Lower lobe of right lung (tissue), 2 donors: ENCODE measurements at places on chromosomes 16 and 17. TPM values are rescaled to one million over a fixed set of nuclear protein-coding genes. Genes with fewer than 3 reads are reported as not detected.
A peak's percentile ranks its signal among the peaks of the same experiment; 100 is the strongest.

DNA sequence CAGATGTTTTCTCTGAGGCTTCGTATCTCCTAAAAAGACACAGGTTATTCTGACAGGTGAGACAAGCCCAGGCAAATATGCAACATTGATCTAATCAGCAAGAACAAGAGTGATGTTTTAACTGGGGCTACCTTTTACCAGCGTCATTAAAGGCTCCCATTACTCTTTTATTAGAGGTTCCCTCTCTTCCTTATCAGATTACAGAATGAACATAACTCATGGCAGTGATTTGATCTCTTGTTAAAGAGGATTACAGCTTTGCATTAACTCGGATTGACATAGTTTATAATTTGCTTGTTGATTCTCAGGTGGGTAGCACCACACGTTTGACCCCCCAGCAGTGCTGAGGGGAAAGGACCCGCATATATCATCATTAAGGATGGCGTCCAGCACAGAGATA is 90.5 kb downstream of the AATF start:
- DNase-seq, result no peak

- DNase-seq, result no peak
Measured at GRCh38 chr17:80832266-80832676, 159.4 kb upstream of the CHMP6 start.

EXOC3L1 gene
- 15.6 TPM for total RNA-seq

TBC1D3B gene
- total RNA-seq, result 11.1 TPM

CLEC10A gene
- 7.7 TPM for total RNA-seq

- DNase-seq, result no peak
Measured at GRCh38 chr16:73543970-73544599, 496.2 kb upstream of the ZFHX3 start.

DNA sequence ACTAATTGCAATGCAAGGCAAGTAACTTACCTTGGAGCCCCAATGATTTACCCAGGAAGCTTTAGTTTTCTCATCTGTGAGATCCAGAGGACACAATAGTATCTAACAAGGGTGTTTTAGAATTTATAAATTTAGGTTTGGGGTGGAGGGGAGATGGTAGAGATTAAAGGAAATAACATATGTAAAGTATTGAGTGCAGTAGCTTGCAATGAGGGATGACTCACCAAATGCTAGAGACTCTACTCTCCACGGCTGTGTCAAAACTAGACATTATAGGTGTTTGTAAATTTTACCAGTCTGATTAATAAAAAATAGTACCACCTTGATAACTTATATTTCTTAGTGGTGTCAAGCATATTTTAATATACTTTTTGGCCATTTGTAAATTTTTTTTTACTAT is 3.7 kb upstream of the ABCA9 start:
- no peak for DNase-seq

NOL11 gene
- 32.8 TPM for total RNA-seq

MPV17L gene
- total RNA-seq, result 1.4 TPM

DNA sequence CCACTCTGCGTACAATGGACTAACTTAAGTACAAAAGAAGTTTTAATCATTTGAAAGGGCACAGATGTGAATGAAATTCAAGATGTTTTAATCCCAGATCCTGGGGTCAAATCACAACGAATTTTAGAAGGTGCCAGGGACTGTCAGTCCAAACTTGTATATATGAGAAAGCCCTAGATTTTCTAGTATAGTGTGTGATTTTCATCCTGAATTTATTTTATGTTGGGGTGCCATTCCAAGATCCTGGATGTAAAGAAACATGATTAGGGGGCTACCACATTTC is 64.3 kb downstream of the TUBD1 start:
- no peak for DNase-seq

ALOXE3 gene
- not detected for total RNA-seq

DNA sequence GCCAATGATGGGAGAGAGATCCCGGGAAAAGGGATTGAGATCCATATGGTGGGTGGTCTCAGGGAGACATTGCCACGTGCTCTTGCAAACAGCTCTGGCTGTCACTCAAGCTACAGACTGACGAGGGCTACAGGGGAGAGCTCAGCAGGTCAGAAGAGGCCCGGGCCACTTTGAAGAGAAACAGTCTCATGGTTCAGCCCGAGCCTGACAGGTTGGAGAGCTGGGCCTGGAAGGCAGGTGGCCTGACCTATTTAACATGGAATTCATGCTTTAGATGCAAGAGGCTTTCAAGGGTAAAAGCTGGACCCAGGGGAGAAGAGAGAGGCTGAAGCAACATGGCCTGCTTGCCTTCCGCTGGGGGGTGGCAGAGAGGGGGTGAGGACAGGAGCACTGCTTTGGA is 81.0 kb upstream of the BRD7 start:
- no peak for DNase-seq

DNA sequence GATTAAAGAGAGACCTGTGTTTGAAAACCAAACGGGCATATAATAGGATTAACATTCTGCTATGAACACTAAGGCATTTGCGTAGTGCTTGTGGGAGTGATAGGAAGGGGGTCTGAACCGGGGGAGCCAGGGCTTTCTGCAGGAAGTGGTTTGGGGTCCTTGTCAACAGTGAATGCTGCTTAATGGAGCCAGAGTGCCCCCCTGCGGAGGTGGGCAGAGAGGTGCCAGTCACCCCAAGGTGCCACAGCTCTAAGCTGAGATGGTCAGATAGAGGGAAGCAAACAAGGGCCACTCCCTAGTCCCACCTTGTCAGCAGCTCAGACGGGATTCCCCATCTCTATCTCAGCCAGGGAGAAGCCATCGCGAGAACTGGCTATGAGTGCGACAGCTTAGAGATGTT is 17.7 kb downstream of the NAA60 start:
- no peak for DNase-seq

VPS9D1 gene
- 15.6 TPM for total RNA-seq

DNA sequence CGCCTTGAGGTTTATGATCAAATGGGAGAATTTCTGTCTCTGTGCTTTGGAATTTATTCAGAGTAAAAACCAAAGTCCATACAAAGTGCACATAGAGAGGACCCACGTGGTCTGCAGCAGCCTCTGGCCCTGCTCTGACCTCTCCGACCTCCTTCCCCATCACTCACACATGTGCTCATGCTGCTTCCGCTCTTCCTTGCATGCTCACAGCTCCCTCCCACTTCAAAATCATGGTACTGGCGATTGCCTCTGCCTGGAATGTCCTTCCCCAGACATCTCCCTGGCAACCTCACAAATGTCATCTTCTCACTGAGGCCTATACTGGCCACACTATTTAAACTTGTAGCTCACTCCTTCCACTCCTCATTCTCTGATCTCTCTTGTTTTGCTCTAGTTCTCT is 418.0 kb downstream of the CA10 start:
- DNase-seq, result no peak

MBTPS1 gene
- total RNA-seq, result 94.7 TPM

- no peak for DNase-seq
Measured at GRCh38 chr16:57148481-57148880, 37.4 kb downstream of the PSME3IP1 start.

TNFRSF13B gene
- 0.27 TPM for total RNA-seq

- DNase-seq, result no peak
Measured at GRCh38 chr17:40963838-40964237, 2.9 kb downstream of the KRT39 start.

OTOA gene
- total RNA-seq, result 0.92 TPM

- DNase-seq, result no peak
Measured at GRCh38 chr17:61221597-61222471, 177.8 kb upstream of the TBX2 start.

DNA sequence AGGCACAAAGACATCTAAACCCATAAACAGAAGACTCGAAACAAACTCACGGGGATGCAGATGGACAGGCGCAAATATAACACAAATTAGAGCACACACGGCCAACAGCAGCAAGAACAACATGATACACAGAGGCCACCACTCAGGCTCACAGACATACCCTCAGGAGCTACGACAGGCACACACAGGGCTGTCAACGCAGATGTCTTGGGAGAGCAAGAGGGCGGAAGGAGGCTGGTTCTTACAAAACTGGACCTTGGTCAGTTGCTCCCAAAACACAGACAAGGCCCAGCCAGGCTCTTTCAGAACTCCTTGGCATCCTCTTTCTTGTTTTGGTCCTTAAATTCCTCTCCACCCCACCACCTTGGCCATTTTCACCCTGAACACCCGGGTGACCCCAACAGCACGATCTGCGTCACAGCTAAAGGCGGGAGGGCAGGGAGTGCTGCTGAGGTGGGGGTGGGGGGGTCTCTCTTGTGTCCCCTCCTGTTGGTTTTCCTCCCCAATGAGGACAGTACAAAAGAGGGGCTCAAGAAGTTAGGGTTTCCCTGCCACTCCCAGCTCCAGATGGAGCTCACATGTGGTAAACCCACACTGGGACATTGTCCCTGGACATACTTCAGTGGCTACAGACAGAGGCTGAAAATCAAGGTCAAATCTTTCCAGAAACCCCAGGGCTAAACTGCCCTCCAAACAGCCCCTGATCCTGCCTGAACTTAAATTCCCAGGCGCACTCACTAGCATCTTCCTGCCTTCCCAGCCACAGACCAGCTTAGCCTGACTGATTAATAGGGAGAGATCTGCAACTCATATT is 221.3 kb downstream of the C16orf78 start:
- no peak for DNase-seq

DNA sequence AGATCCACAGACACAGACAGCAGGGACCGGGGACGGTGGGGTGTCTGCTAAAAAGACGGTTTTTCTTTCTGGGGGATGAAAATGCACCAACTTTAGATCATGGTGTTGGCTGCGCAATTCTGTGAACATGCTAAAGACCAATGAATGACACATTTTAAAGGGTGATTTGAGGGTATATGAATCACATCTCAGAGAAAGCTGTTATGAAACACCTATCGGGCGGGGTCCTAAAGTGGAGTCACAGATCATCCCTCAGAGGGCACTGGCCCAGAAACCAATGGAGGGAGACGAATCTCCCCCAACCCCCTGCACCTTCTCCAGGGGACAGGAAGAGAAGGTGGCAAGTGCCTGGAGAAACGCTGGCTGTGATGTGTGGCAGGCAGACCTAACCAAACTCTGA is 26.0 kb downstream of the KLHDC4 start:
- no peak for DNase-seq

- DNase-seq, result peak; percentile 79
Measured at GRCh38 chr16:4272114-4272956, 488 bp downstream of the TFAP4 start.

TNFRSF17 gene
- total RNA-seq, result 1.4 TPM

DNA sequence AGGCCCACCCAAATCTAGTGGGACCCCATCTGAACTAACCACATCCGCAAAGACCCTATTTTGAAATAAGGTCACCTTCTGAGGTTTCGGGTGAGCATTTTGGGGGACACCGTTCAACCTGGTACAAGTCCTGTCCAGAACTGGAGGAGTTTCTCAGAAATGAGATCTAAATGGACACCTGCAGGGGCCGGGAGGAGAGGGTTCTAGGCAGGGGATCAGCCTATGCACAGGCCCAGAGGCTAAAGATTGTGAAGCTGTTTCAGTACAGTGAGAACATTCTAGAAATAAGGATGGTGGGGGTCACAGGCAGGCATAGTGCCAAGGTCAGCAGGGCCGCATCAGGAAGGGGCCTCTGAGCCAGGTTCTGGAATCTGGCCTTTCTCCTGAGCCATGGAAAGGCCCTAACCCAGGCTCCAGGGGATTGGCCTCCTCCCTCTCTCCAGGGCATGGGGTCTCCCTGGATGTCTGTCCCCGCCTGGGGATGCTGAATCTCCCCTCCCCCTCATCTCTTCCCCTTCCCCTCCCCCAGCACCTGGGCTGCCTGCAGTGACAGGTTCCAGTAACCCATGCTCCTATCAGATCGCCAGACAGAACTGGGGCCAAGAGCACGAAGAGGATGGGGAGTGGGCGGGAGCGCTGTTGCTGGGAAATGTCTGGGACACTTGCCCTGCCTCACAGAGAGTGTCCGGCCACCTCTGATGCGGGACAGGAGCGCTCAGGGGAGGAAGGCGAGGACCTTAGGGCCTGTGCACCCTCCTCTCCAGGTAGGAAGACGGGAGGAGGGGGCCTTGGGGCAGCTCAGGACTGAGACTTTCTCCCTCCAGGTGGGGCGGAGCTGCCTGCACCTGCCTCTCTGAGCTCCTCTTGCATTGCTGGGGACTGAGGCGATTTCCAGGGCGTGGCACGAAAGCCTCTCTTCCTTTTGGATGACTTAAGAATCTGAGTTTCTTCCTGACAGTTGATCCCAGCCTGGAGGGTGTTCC is 321.4 kb upstream of the TNRC6C start:
- no peak for DNase-seq

- no peak for DNase-seq
Measured at GRCh38 chr17:17888821-17889220, 52.0 kb upstream of the SREBF1 start.

PHOSPHO1 gene
- total RNA-seq, result 1.9 TPM

DNA sequence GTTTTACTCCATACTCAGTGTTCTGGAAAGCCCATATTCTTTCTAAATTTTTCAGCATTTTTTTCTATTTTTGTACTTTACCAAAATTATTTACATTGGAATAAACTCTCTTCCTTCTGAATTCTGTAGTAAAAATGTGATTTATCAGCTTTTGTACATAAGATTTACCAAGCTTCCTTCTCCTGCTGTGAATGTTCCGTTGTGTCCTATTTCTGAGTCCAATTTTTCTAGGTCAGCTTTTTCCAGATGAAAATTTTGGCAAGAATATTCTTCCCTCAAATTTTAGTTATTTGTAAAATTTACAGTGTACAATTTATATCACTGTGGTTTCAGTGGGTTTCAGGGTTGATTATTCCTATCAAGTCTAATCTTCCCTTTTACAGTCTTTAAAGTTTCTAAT is 27.5 kb downstream of the ASPA start:
- DNase-seq, result no peak

DNA sequence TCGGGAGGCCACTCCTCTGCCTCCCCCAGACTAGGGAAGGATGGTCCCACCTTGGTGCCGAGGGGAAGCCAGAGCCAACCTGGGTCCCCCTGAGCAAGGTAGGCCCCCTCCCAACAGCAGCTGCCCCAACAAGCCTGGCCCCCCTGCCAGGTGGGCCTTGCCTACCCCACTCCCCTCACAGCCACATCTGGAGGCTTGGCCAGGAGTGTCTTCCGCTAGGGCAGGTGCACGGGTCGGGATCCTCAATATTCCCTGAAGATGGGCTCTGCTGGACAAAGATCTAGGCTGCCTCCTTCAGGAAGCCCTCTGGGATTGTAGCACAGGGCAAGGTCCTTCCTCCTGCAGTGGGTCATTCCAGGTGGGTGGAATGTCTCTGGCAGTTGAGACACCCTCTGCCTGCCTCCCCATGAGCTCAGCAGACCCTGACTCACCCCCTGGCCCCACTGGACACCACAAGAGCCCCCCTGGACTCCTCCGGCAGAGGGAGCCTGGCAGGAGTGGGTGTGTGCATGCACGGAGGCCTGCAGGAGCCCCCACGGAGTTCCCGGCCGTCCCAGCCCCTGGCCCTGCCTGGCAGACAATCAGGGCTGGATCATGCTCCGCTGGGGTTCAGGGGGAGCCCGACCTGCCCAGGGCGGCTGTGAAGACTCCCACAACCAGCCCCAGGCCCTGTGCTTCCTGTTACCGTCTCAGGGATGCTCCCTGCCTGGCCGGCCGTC is 435 bp downstream of the C1QTNF8 start:
- DNase-seq, result no peak

DNA sequence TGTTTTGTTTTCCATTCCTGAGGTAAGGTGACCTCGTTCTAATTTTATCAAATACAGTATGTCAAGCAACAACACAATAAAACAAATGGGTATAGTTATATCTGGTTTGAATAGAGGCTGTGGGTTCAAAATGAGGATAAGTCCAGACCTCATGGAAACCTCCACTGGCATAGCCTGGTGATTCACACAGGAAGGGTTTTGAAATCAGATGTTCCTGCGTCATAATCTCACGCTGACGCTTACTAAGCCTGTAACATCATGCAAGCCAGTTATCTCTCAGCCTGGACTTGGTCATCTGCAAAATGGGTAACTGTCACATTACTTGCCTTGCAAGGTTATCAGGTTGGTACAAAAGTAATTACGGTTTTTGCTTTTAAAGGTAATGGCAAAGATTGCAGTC is 1056.3 kb upstream of the EEF2KMT start:
- DNase-seq, result no peak

SEPTIN1 gene
- 6.0 TPM for total RNA-seq

KRTAP4-6 gene
- not detected for total RNA-seq
